ENCODE measurements at places on chromosomes 1 and 21.

- DNase-seq = no peak
Observed at GRCh38 chr1:68162761-68163160, 69.6 kb downstream of the WLS start.

DNA sequence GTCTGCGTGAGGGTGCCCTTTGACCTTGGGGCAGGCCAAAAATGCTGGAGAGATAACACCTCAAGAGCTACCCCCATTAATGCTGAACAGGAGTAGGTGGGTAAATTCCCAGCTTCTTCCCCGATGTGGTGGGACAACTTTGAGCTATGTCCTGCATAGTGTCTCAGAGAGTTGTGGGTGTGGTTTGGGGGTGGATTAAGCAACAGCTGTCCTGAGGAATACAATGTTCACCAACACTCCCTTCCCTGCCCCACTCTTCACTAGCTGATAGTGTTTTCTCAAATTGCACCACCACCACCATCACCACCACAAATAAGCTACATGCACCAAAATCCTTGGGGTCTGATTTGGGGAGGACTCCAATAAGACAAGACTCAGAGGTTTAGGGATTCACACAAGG is 258.4 kb downstream of the HLX start:
- DNase-seq = no peak

DNA sequence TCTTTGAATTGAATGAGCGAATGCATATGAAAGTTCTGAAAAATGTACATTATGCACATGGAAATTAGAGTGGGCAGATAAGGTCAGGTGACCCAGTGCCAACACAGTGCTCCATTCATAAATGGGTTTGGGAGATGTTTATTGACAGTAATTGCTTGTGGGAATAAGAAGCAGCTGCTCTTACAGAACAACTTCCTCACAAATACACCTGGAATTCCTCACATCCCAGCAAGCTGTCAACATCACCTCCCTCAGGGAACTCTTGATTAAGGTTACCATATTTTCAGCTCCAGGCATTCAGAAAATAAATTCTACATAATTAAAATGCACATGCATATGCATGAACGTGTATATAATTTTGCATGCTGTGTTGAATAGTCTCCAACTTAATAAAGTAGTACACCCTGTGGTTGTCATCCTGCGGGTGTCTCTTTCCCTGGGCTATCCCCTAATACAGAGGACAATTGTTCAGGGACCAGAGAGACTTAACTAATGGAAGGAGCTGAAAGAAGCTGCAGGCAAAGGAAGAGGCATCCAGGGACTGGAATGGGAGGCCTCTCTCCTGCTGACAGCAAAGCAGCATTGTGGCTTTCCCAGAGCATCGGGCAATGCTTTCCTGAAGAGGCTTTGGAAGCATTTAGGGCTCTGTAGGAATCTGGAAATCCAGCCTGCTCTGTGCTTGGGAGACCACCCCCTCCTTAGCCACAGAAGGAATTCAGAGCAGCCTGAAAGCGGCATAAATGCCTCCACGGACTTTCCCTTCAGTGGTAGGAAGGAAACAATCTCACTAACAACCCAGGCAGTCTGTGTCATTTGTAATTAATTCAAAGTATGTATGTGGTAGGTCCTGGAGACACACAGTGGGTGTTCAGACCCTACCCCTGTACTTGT is 55.2 kb upstream of the GNG12 start:
- no peak for DNase-seq

DNA sequence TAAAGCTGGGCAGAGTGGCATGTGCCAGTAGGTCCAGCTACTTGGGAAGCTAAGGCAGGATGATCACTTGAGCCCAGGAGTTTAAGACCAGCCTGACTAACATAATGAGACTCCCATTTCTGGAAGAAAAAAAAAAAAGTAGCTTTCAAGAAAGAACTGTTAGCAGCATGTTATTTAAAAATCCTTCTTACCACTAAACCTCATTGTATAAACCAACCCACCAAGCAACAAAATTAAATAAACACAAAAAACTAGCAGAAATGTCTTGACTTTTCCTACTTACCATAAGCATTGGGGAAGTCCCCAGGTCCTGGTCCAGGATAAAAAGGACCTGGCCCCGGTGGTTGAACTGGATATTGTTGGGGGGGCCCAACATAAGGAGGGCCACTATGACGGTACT is 192.9 kb upstream of the HP1BP3 start:
- no peak for DNase-seq

DNA sequence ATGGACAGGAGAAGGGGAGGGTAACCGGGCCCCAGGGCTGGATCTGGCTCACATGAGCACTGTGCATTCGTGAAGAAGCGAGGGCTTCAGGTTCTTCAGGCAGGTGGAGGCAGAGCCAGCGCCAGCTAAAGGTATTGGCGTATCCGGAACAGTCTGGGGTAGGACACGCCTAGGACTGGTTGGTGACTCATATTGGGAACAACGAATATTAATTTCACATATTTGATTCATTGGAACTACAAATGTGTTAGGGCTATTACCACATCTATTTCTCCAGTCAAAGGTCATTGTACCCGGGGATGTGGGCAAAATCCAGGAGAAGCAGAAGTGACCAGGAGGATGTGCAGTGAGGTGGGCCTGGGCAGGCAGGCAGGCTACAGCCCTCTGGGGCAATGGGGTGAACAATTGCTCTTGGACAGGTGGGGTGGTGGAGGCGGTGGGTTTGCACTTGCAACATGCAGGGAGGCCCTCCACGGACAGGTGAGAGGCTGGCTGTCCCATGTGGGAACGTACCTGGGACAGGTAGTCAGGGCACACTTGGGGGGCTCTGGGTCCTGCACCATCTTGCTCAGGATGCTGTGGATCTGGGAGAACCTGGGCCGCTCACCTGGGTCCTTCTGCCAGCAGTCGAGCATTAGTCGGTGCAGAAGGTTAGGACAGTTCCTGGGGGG is 26.7 kb downstream of the CDCA8 start:
- DNase-seq = no peak

- no peak for DNase-seq
Observed at GRCh38 chr1:242128951-242129502, 130.1 kb upstream of the MAP1LC3C start.

DNA sequence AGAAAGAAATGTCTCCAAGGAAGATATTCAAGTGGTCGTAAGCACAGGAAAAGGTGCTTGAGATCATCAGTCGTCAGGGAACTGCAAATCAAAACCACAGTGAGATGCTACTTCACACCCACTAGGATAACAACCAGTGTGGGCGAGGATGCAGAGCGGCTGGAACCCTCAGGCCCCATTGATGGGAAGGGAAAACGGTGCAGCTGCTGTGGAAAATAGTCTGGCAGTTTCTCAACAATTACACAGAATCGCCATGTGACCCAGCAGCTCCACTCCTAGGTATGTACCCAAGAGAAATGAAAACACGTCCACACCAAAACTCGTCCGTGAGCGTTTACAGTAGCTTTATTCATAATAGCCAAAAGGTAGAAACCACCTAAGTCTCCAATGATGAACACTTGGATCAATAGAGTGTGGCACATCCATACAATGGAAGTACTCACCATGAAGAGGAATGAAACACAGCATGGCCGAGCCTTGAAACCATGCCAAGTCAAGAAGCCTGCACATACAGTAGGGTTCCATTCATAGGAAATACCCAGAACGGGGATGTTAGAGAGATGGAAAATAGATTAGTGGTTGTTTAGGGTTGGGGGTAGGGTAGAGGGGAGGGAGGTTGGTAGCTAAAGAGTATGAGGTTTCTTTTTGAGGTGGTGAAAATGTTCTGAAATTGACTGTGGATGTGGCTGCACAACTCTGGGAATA is 6.1 kb downstream of the DFFB start:
- no peak for DNase-seq

DNA sequence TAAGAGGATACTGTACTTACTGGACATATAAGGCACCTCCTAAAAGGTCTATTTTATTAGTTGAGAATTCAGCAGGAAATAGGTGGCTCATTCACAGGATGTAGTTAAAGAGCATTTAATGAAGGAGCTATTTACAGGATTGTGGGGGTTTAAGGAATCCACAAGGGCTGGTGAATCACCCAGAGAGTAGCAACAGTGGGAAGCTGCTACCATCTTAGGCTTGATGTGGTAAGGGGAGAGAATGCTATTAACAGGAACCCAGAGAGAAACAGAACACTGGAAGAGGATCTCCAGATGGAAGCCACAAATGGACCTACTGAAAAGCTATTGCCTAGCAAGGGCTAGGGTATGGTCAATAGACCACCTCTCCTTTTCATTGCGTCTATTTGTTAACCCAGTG is 52.0 kb upstream of the COL11A1 start:
- no peak for DNase-seq

GRCh38 chr1:155912056-155912536 is 947 bp upstream of the RIT1 start:
- DNase-seq = no peak

DNA sequence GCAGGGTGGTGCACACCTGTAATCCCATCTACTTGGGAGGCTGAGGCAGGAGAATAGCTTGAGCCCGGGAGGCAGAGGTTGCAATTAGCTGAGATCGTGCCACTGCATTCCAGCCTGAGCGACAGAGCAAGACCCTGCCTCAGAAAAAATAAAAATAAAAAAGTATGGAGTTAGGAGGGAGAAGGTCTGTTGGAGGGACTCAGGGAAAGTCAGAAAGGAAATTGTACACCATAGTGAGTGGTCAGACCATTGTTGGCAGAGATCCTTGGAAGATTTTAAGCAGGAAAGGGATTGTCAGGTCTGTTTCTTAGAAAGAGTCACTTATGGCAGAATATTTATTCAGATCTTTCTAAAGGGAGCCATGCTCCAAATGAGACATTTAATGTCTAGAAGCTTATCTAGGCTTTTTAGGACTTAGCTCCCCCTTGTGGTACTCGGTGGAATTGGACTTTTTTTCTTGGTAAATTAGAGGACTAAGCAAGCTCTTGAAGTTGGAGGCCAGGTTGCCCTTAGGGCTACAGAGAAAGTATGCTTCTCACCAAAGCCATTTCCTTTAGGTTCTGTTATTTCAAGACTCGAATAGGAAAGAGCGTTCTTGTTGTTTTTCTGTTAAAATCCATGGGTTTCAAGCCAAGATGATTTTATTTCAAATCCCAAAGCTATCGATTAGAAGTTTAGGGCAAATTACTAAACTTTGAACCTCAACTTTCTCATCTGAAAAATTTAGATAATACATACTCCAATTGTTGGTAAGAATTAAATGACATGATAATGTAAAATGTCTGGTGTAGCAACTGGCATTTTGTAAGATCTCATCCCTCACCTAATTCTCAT is 16.5 kb downstream of the MIA3 start:
- peak; percentile 79 for DNase-seq

DNA sequence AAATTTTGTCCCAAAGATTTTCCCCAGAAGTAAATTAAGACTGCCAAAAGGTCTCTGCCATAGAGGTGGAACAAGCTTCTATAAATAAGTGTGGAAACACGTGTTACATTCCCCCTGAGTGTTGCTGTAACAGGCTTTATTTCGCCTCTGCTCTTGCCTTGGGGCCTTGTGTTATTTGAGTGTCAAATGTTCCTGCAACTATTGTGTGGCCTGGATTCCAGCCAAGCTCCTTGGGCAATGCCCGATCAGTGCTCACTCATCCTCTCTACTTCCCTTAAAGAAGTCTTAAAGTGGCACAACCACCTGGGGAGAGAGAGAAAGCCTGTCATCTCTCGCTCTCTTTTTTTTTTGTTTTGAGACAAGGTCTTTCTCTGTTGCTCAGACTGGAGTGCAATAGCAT is 156.7 kb downstream of the NR5A2 start:
- DNase-seq = peak; percentile 32

DNA sequence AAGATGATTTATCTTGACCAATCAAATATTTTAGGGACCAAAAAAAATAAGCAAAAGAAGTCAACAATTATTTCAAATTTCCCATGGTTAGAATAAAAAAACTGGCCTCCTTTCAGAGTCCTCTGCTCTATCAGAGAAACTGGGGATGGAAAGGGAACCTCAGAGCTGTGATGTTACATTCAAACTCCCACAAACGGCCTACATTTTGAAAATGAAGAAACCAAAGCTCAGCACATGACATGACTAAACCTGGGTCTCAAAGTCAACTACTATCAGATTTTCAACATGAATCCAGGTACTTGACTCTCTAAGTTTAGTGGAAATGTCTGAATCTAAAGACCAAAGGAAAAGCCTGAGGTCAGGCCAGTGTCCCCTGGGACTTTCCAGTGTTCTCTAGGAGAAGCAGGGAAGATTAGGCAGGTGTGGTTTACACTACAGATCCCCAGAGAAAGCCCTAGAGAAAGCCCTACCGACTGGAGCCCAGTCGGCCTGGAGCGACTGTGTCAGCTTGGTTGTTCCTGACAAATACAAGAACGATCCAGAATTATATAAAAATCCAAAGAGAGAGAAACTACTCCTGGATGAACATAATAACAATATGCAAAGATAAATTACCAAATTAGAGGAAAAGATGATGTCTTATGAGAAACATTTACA is 24.8 kb downstream of the JAK1 start:
- DNase-seq = no peak

GRCh38 chr21:38747810-38748209 is 57.9 kb upstream of the ETS2 start:
- DNase-seq = no peak

GRCh38 chr1:2412773-2413494 is 570 bp upstream of the PEX10 start:
- DNase-seq = peak; percentile 24

DNA sequence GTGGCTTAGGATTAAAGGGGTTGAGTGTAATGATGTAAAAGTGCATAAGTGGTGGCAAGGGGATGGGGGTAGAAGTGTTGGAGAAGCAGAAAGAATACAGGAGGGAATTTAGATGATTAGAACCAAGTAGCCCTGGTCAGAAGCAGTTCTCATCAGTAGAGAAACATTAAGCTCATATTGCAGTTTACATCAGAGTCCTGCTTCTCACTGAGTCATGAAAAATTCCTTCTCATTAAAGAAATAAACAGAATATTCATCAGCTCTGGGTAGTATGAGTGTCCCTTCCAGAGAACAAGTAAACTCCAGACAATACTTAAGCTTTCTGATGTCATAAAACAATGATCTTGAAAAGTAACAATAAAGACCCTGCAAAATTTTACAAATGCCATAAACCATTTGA is 36.5 kb downstream of the LRRIQ3 start:
- no peak for DNase-seq

DNA sequence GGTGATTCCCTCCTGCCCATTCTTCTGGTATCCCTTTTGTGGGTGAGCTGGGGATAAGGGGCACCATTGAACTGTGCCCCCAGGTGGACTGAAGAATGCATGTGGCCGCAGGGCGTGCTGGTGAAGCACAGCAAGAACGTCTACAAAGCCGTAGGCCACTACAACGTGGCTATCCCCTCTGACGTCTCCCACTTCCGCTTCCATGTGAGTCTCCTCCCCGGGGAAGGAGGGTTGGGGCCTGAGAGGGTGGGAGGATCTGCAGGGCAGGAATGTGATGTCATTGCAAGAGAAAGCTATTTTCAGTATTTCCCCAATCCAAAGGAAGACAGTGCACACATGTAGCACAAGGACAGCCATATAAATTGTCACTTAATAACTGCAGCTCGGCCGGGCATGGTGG is 7.5 kb upstream of the KPNA6 start:
- DNase-seq = no peak

GRCh38 chr1:111864862-111865261 is 109.2 kb downstream of the DDX20 start:
- no peak for DNase-seq
